ENCODE measurements at places on chromosomes 4 and X. TPM values are rescaled to one million over a fixed set of nuclear protein-coding genes. Genes with fewer than 3 reads are reported as not detected.

The ABLIM2 gene
- 0.55 TPM for total RNA-seq

The MOB1B gene
- total RNA-seq = 15.3 TPM

The QDPR gene
- total RNA-seq = 21.2 TPM

The CDX4 gene
- total RNA-seq = not detected

The RPS6KA6 gene
- not detected for total RNA-seq

The UBE2A gene
- 93.9 TPM for total RNA-seq

The C1GALT1C1 gene
- 21.9 TPM for total RNA-seq

The ARHGAP36 gene
- total RNA-seq = not detected

The PRR27 gene
- total RNA-seq = not detected

The NHSL2 gene
- 0.70 TPM for total RNA-seq

The MAGEC2 gene
- total RNA-seq = not detected

The MAMLD1 gene
- total RNA-seq = 0.81 TPM

The F9 gene
- total RNA-seq = not detected

The TADA2B gene
- total RNA-seq = 16.8 TPM

The EPGN gene
- not detected for total RNA-seq

The PLAC8 gene
- 193 TPM for total RNA-seq

The TCP11X2 gene
- not detected for total RNA-seq

The TMEM150C gene
- total RNA-seq = not detected

All from activated CD8-positive, alpha-beta T cell treated with anti-CD3 and anti-CD28 coated beads, Interleukin-2, amount 10 ng/mL, durations not matched to agents 7 days and 5 days (primary cell).